ENCODE measurements at places on chromosomes 13 and 19. TPM values are rescaled to one million over a fixed set of nuclear protein-coding genes. Genes with fewer than 3 reads are reported as not detected.

The CGB8 gene
- not detected for total RNA-seq

DNA sequence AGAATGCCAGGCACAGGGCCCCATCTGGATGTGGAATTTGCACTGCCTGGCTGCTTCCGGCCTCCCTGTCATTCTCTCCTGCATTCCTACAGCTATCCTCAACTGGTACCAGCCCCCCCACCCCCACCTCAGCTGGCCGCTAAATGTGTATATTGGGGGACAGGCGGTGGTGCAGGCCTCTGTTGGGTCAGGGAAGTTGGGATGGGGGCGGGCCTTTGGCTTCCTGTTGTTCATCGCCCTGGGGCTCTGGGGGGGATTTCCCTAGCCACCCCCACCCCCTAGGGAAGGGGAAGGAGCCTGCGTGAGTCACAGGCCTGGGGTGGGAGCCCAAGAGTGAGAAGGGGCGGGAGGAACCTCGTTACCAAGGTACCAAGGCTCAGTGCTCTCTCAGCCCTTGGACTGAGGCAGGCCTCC lies 10.6 kb downstream of the POU2F2 start:
- no peaks in the 10 kb centered on the region for H3K27me3 ChIP-seq
- H3K27ac ChIP-seq: no peak overlapping the region
- peak; percentile 70 for DNase-seq
- H3K4me1 ChIP-seq: peaks cover 16% of the 10 kb centered on the region

- no peaks in the 10 kb centered on the region for H3K27me3 ChIP-seq
- no peak overlapping the region for H3K4me3 ChIP-seq
- no peak for DNase-seq
These were observed 59.8 kb upstream of the MEDAG start for GRCh38 chr13:30846311-30846710.

- no peaks in the 10 kb centered on the region for H3K36me3 ChIP-seq
- H3K27me3 ChIP-seq: no peaks in the 10 kb centered on the region
- H3K4me3 ChIP-seq: no peak overlapping the region
- H3K4me1 ChIP-seq: no peaks in the 10 kb centered on the region
- no peak for DNase-seq
These were observed 186.6 kb downstream of the TM9SF2 start for GRCh38 chr13:99687723-99688397.

The FGF22 gene
- total RNA-seq: 0.91 TPM

DNA sequence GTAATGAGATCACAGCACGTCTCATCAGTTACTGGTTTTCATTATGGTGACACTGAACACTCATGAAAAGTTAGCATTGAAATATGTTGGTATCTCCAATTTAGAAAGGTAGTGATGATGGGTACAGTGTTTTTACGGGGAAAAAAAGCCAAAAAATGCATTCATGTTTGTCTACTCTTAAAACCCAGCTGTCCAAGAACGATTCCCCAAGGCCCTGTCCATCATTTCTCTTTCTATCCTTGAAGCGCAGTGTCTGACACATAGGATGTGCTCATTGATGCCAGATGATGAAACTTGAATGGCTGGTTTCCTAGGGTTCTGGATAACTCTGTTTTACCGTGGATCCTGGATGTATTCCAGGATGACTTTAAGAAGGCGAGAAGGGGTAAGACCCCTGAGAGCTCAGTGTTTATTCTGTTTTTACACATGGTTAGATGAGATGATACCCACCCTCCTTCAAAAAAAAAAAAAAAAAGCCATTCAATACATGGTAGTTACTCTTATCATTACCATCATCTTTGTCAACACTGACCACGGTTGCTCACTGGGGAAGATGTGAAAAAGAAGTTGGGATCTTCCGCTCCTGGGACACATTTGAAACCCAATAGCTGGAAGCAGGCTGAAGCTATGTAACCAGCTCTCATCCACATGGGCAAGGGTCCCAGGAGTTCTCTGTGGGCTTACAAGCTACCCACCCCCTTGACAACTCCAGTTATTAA lies 22.5 kb downstream of the SERP2 start:
- H3K36me3 ChIP-seq: no peaks in the 10 kb centered on the region
- no peak overlapping the region for H3K27ac ChIP-seq
- no peaks in the 10 kb centered on the region for H3K4me1 ChIP-seq

- DNase-seq: no peak
- no peak overlapping the region for H3K4me3 ChIP-seq
- H3K36me3 ChIP-seq: no peaks in the 10 kb centered on the region
- H3K27me3 ChIP-seq: no peaks in the 10 kb centered on the region
- no peaks in the 10 kb centered on the region for H3K4me1 ChIP-seq
These were observed 10.5 kb upstream of the ZNF536 start for GRCh38 chr19:30361721-30362120.

The GGN gene
- total RNA-seq: 0.59 TPM

DNA sequence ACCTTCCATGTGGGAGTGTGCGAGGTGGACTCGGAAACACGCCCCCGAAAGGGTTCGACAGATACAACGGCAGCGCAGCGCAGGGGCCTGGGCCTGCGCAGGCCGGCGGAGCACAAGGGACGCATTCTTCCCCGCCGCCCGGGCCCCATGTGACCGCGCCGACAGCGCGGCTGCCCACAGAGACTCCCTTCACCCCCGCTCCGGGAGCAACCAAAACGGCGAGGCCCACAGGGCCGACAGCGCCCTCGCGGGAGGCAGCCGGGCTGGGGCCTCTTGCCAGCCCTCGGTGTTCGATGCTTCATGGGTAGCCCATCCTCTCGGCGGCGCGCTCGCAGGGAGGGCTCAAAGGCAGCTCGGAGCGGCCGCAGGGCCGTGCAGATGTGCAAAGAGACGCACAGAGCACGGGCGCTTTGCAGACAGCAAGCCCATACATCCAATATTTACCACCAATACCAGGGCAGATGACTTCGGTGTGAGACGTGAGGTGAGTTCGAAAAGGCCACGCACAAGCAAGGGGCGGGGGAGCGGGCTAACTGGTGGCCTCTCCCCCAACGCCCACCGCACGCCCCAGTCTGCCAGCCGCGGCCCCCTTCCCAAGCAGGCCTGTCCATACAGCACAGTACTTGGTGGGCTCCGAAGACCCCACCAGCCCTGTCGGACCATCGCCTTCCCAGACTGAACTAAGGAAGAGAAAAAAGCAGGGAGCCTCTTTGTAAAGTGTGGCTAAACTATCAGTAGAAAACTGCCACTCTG lies 89.9 kb downstream of the CRYL1 start:
- no peaks in the 10 kb centered on the region for H3K27me3 ChIP-seq
- H3K36me3 ChIP-seq: no peaks in the 10 kb centered on the region
- no peaks in the 10 kb centered on the region for H3K4me1 ChIP-seq
- no peak overlapping the region for H3K27ac ChIP-seq
- no peak for DNase-seq

DNA sequence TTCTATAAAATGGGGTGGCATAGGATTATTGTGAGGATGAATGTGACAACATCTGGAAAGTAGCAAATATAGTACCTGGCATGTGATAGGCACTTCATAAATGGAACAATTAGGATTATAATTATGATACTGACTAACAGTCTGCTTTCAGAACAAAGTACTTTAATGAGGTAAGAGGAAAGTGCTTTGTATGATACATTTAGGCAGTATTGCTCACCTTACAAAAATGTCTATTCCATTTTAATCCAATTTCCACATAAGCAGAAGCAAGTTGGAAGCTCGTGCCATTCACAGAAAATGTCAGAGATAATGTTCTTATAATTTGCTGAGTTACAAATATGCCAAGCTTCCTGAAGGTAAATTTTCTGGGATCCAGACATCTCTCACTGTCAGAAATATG lies 16.9 kb upstream of the HTR2A start:
- no peaks in the 10 kb centered on the region for H3K36me3 ChIP-seq
- H3K4me1 ChIP-seq: no peaks in the 10 kb centered on the region
- DNase-seq: no peak
- no peak overlapping the region for H3K4me3 ChIP-seq

The METTL21C gene
- total RNA-seq: not detected

GRCh38 chr13:23644126-23644419 lies 73.9 kb downstream of the TNFRSF19 start:
- H3K4me1 ChIP-seq: peaks cover 11% of the 10 kb centered on the region
- no peak overlapping the region for H3K27ac ChIP-seq
- no peaks in the 10 kb centered on the region for H3K27me3 ChIP-seq
- no peak overlapping the region for H3K4me3 ChIP-seq

The TIMM13 gene
- total RNA-seq: 77.9 TPM

DNA sequence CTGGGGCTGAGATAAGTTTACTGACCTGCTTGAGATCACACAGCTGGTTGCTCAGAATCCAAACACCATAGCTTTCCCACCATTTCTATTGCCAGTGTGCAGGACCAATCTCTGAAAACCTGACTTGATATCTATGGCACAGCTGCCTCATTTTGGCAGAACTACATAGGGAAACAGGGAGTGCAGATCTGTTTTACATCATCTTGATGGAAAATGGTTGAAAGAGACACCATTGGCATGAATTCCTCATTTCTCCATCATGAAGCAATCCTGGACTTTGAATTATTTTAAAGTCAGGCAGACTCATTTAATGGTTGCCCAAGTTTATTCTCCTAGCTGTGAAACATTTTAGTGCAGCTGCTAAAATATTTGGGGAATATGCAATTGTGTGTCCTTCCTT lies 1628.2 kb upstream of the SLC10A2 start:
- no peaks in the 10 kb centered on the region for H3K27me3 ChIP-seq
- no peak overlapping the region for H3K27ac ChIP-seq
- DNase-seq: no peak
- no peak overlapping the region for H3K4me3 ChIP-seq

The CYP2A6 gene
- not detected for total RNA-seq

- H3K4me1 ChIP-seq: peaks cover 26% of the 10 kb centered on the region
- peak; percentile 73 for DNase-seq
These were observed 101.2 kb downstream of the ATP11A start for GRCh38 chr13:112790735-112791641.

The HIPK4 gene
- total RNA-seq: 0.69 TPM

DNA sequence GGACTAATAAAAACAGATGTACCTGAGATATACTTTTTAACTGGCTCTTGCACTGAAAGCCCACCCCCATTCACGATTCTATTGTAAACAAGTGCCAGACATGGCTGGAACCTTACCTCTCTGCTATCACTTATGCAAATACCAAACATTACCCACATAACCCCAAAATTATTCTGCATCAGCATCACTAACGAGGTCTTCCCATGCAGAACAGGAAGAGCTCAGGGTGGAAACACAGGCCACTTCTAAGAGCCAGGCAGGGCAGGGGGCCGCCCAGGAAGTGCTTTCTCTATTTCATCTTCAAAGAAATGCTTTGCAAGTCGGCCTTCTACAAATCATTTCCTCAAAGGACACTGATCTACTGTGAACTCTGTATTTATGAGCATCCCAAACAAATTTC lies 7.3 kb downstream of the IRS2 start:
- no peaks in the 10 kb centered on the region for H3K27me3 ChIP-seq
- H3K27ac ChIP-seq: no peak overlapping the region
- peaks cover 17% of the 10 kb centered on the region for H3K36me3 ChIP-seq
- no peak for DNase-seq
- peak overlapping the region; percentile 51 for H3K4me3 ChIP-seq

The ERICH6B gene
- total RNA-seq: not detected

- H3K36me3 ChIP-seq: peaks cover 88% of the 10 kb centered on the region
- H3K27ac ChIP-seq: peak overlapping the region; percentile 77
- no peaks in the 10 kb centered on the region for H3K27me3 ChIP-seq
- no peak overlapping the region for H3K4me3 ChIP-seq
- H3K4me1 ChIP-seq: peaks cover 58% of the 10 kb centered on the region
These were observed 12.9 kb downstream of the TPM4 start for GRCh38 chr19:16089010-16089846.

DNA sequence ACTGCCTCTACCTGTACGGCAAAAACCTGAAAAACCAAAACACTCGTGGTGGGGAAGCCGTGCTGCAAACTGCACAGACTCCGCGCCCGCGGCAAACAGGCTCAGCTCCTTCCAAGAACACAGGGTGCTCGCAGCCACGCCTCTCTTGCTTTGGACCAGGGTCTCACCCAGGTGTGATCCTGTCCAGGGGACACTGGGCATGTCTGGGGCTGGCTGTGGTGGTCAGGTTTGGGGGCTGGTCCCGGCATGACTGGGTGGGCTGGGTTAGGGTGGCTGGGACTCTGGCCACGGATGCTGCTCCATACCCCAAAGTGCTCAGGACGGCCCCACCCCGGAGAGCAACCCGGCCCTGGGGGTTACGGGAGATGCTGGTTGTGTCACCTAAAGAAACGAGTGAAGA lies 13.9 kb downstream of the GPX4 start:
- H3K36me3 ChIP-seq: peaks cover 99% of the 10 kb centered on the region
- H3K4me3 ChIP-seq: no peak overlapping the region
- no peaks in the 10 kb centered on the region for H3K27me3 ChIP-seq
- H3K4me1 ChIP-seq: peaks cover 19% of the 10 kb centered on the region
- no peak overlapping the region for H3K27ac ChIP-seq
- DNase-seq: no peak

GRCh38 chr13:25943081-25943480 lies 108.7 kb downstream of the SHISA2 start:
- H3K27me3 ChIP-seq: no peaks in the 10 kb centered on the region
- DNase-seq: no peak
- H3K27ac ChIP-seq: no peak overlapping the region
- no peaks in the 10 kb centered on the region for H3K36me3 ChIP-seq

DNA sequence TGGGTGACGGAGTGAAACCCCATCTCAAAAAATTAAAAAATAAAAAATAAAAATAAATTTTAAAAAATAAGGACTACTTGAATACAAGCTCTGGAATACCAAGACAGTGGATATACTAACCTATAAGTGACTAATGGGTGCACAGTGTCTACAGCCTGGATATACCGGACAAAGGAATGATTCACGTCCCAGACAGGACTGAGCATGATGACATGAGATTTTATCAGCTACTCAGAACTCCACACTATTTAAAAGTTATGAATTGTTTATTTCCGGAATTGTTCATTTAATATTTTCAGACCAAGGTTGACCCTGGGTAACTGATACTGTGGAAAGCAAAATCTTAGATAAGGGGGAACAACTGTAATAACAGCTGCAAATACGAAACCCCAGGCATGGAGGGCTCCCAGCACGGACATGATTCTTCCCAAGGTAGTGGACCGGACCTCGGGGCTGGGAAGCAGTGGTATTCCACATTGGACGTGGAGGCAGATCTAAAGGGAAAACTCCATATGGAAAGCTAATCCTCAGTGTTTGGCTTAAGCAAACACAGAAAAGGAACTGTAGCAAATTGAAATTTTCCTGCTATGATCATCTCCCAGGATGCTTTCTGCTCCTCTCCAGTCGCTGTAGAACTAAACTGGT lies 102.6 kb upstream of the TSHZ3 start:
- H3K27me3 ChIP-seq: no peaks in the 10 kb centered on the region
- no peak for DNase-seq
- no peak overlapping the region for H3K27ac ChIP-seq
- H3K36me3 ChIP-seq: no peaks in the 10 kb centered on the region
- no peaks in the 10 kb centered on the region for H3K4me1 ChIP-seq
- no peak overlapping the region for H3K4me3 ChIP-seq

The SERTM1 gene
- 3.8 TPM for total RNA-seq

The MEIS3 gene
- 1.7 TPM for total RNA-seq

DNA sequence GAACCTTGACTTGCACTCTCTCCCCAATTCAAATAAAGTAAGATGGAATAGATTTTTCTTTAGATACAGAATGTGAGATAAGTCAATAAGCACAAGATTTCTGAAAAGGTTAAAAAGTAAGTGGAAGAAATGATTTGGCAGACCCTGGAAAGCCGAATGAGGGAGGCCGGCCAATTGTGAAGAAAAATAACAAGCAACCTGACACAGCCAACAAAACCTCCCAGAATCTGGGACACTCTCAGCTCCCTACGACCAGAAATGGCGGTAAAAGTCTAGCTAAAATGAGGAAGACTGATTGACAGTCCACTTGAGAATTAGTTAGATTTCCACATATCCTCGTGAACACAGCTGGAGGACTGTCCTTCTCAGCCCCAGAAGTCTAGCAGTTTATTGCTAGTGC lies 85.4 kb downstream of the KLF12 start:
- H3K4me3 ChIP-seq: no peak overlapping the region
- no peak for DNase-seq
- no peaks in the 10 kb centered on the region for H3K36me3 ChIP-seq
- no peaks in the 10 kb centered on the region for H3K27me3 ChIP-seq

The TMEM86B gene
- total RNA-seq: 7.1 TPM

All from upper lobe of left lung (tissue), 6 donors.